Thyroid gland (tissue), 4 donors: ENCODE measurements at places on chromosomes 3 and 15. TPM values are rescaled to one million over a fixed set of nuclear protein-coding genes. Genes with fewer than 3 reads are reported as not detected.

Gene SMCO1
- not detected for total RNA-seq

Gene CD96
- total RNA-seq, result 3.5 TPM

Gene KIF7
- 8.6 TPM for total RNA-seq

Gene PP2D1
- total RNA-seq, result not detected

Gene HHATL
- 16.5 TPM for total RNA-seq

Gene C2CD4A
- total RNA-seq, result 0.22 TPM

Gene SATB1
- 59.7 TPM for total RNA-seq

DNA sequence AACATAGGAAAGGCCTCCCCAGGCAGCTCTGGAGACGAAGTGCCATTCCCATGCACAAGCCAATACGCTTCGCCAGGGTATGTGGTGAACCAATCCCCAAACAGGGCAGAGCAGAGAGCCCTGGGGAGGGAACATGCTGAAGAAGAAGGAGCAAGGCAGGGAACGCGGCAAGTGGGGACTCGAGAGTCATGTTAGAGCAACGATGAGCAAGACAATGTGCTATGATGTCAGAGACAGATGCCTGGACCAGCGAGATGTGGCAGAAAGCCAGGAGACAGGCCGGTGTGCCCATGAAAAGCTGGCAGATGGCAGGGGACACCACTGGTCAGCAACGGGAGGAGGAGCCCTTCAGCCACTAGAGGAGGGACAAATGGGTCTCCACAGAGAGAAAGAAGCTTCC, 39.6 kb downstream of the NIPA2 start:
- peaks cover 55% of the 10 kb centered on the region for H3K36me3 ChIP-seq
- H3K27ac ChIP-seq, result no peak overlapping the region
- H3K27me3 ChIP-seq, result no peaks in the 10 kb centered on the region
- no peak for DNase-seq

DNA sequence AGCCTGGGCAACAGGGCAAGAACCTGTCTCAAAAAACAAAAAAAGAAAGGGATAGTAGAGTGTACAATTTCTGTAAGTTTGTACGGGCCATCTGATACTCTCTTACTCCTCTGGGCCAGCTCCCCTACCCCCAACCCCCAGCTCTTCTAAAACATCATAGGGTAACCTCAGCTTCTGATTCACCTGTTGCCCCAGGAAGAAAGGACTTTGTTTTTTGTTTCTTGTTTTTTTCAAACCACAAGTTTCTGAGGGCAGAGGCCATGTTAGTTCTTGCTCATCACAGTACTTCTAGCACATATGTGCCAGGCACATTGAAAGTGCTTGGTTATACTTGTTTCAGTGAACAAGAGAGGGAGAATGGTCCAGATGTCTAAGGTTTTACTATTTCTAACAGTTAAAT, 20.2 kb downstream of the ATOSA start:
- no peaks in the 10 kb centered on the region for H3K36me3 ChIP-seq
- H3K4me3 ChIP-seq, result no peak overlapping the region
- no peak overlapping the region for H3K27ac ChIP-seq
- no peak for DNase-seq
- no peaks in the 10 kb centered on the region for H3K27me3 ChIP-seq

- no peaks in the 10 kb centered on the region for H3K4me1 ChIP-seq
- no peak overlapping the region for H3K27ac ChIP-seq
- H3K36me3 ChIP-seq, result no peaks in the 10 kb centered on the region
- H3K27me3 ChIP-seq, result no peaks in the 10 kb centered on the region
- no peak for DNase-seq
Measured at GRCh38 chr3:187822402-187822801, 77.1 kb upstream of the BCL6 start.

DNA sequence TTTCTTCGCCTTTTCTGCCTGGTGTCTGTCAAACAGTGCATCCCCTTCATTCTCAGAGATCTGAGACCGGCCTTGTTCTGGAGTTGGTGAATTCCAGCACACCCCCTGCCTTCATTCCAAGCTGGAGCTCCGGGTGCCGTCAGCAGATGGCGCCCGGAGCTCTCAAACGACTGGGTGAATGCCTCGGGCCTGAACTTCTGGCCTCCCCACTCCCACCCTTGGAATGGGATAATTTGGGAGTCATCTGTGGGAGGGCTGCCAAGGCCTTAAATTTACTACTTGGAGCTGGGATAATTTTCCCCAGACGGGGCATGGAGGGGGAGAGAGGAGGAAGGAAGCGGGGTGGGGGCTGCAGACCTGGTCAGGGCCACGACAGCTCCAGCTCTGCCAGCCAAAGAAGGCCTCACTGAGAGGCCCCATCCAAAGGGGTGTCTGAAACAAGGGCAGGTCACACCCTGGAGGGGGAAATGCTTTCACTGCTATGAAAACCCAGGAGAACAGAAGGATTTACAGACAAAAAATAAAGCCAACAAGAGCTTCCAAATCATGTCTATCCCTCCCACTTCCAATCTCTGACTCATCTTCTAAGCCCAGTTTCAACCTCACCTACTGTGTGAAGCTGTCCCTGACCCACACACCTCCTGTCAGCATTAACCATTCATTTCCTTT, 187.9 kb downstream of the OPA1 start:
- peaks cover 21% of the 10 kb centered on the region for H3K4me1 ChIP-seq
- no peaks in the 10 kb centered on the region for H3K36me3 ChIP-seq
- peak; percentile 75 for DNase-seq
- H3K4me3 ChIP-seq, result no peak overlapping the region
- no peaks in the 10 kb centered on the region for H3K27me3 ChIP-seq

- no peaks in the 10 kb centered on the region for H3K36me3 ChIP-seq
- no peak for DNase-seq
- H3K4me3 ChIP-seq, result no peak overlapping the region
- H3K27ac ChIP-seq, result no peak overlapping the region
- no peaks in the 10 kb centered on the region for H3K4me1 ChIP-seq
Measured at GRCh38 chr3:165513715-165514701, 317.8 kb upstream of the SLITRK3 start.

DNA sequence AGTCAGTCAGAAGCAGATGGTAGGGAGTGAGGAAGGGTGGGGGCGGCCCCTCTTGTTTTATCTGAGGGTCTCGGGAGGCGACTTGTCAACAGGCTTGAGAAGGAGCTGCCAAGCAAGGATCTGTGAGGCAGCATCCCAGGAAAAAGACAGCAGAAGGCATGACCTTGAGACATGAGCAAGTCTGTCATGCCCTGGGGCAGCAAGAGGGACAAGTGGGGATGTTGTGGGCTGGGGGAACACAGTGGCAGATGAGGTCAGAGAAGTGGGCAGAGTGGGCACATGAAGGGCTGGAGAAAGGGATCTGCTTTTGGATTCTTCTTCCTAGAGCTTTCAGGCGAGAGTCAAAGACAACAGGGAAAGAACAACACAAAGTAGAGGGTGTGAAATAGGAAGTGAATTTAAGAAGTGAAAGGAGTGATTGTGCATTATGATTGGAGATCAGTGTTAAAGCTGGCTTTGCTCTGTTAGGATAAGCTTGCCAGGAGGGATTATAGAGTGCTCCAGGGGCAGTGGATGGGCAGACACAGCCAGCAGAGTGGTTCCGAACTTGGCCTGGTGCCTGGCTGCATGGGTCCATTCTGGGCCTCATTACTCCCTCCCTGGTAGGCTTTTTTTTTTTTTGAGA, 73.3 kb downstream of the USP13 start:
- no peaks in the 10 kb centered on the region for H3K36me3 ChIP-seq
- no peak overlapping the region for H3K27ac ChIP-seq
- H3K4me1 ChIP-seq, result no peaks in the 10 kb centered on the region

GRCh38 chr3:52715714-52716305, 9.9 kb downstream of the SPCS1 start:
- H3K4me1 ChIP-seq, result no peaks in the 10 kb centered on the region
- H3K4me3 ChIP-seq, result no peak overlapping the region
- H3K27me3 ChIP-seq, result no peaks in the 10 kb centered on the region
- DNase-seq, result no peak
- H3K36me3 ChIP-seq, result no peaks in the 10 kb centered on the region

GRCh38 chr3:128297401-128298138, 144.3 kb downstream of the EEFSEC start:
- no peak overlapping the region for H3K4me3 ChIP-seq
- no peaks in the 10 kb centered on the region for H3K36me3 ChIP-seq
- DNase-seq, result peak; percentile 72
- H3K27me3 ChIP-seq, result no peaks in the 10 kb centered on the region
- no peaks in the 10 kb centered on the region for H3K4me1 ChIP-seq

GRCh38 chr15:65371976-65372786, 5.6 kb downstream of the IGDCC3 start:
- H3K4me1 ChIP-seq, result peaks cover 6% of the 10 kb centered on the region
- no peak overlapping the region for H3K27ac ChIP-seq
- no peak overlapping the region for H3K4me3 ChIP-seq

DNA sequence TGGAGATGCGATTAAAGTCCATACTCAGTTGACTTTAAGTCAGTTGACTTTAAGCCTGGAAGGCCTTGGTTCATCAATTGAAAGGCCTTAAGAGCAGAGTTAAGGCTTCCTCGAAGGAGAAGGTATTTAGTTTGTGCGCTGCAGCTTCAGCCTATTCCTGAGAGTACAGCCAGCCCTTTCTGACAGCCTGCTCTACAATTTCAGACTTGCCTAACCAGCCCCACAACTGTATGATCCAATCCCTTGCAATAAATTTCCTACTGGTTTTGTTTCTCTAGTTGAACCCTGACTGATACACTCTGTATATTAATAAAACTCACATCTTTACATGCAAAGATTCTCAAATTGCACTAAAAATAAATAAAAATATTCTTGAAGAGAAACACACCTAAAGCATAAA, 66.1 kb upstream of the RORA start:
- H3K36me3 ChIP-seq, result no peaks in the 10 kb centered on the region
- no peak overlapping the region for H3K27ac ChIP-seq
- no peak overlapping the region for H3K4me3 ChIP-seq
- no peaks in the 10 kb centered on the region for H3K27me3 ChIP-seq

DNA sequence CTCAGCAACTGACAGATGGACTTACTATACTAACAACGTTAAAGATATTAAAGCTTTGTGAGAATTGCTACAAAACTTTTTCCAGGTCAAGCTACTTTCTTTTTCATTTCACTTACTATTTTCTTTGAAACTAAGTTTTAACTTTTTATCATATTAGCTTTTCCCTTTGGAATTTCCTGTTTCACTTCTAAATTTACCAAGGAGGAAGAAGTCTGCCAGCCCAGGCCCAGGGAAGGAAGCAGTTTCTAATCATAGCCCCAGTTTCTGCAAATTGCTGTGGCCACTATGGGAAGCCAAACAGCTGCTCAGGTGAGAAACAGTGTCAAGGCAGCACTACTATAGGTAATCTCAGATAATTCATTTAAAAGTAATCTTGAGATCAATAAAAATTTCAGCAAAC, 18.4 kb downstream of the CYFIP1 start:
- no peaks in the 10 kb centered on the region for H3K36me3 ChIP-seq
- H3K27me3 ChIP-seq, result no peaks in the 10 kb centered on the region
- DNase-seq, result no peak
- peaks cover 29% of the 10 kb centered on the region for H3K4me1 ChIP-seq

DNA sequence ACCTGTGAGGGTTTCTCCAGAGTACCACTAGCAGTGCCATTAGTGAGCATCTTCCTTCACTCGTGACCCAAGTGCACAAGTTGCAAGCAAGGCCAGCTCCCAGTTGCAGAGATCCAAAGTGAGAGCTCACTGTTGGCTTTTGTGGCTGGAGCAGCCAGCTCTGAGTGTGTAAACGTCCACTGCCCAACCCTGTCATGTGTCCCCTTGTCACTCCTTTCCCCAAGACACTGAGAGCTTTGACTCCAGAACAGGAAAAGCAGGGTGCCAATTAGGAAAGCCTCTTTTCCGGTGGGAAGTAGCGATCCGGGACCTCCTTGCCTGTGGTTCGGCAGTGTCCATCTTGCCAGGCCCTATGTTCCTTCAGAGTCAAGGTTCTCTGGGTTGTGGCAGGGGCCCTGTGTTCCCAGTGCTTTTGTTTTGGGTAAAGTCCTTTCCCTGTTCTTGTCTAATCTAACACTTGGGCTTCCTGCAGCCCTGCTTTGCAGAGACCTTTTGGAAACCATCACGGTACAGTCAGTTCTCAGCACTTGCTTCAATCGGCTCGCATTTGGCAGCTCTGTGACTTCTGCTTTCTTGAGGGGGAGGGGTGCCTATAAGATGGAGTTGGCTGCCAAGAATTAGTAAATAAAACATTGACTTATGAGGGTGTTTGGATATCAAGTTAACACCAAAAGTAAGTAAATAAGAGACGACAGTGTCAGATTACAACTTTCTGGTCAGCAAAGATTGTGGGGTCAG, 90.5 kb downstream of the DNASE1L3 start:
- H3K4me1 ChIP-seq, result peaks cover 49% of the 10 kb centered on the region
- H3K4me3 ChIP-seq, result no peak overlapping the region
- no peaks in the 10 kb centered on the region for H3K27me3 ChIP-seq
- peaks cover 24% of the 10 kb centered on the region for H3K36me3 ChIP-seq

- no peaks in the 10 kb centered on the region for H3K27me3 ChIP-seq
- H3K36me3 ChIP-seq, result no peaks in the 10 kb centered on the region
- no peak overlapping the region for H3K27ac ChIP-seq
- DNase-seq, result no peak
Measured at GRCh38 chr15:57190208-57190607, 186.1 kb upstream of the CGNL1 start.

DNA sequence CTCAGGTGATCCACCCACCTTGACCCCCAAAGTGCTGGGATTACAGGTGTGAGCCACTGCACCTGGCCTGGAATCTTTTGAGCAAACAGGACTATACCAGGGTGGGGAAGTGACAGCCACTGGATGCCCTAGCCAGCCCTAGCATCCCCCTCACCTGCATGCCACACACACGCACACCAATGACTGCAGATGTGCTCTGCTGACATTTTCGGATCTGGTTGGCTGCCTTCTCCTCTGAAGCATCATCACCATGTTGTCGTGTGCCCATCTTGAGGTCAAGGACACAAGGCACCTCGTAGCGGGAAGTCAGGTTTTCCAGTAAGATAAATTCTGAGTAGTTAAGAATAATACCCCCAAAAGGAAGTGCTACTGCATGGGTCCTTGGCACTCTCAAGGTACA, 3.7 kb upstream of the NCKIPSD start:
- no peak overlapping the region for H3K27ac ChIP-seq
- H3K4me1 ChIP-seq, result peaks cover 16% of the 10 kb centered on the region

GRCh38 chr15:31200735-31201151, 99.2 kb upstream of the TRPM1 start:
- no peaks in the 10 kb centered on the region for H3K4me1 ChIP-seq
- H3K27me3 ChIP-seq, result no peaks in the 10 kb centered on the region
- H3K27ac ChIP-seq, result no peak overlapping the region
- H3K4me3 ChIP-seq, result no peak overlapping the region

- DNase-seq, result no peak
- H3K4me1 ChIP-seq, result peaks cover 79% of the 10 kb centered on the region
- H3K36me3 ChIP-seq, result peaks cover 2% of the 10 kb centered on the region
- H3K27me3 ChIP-seq, result no peaks in the 10 kb centered on the region
- H3K4me3 ChIP-seq, result no peak overlapping the region
- peak overlapping the region; percentile 41 for H3K27ac ChIP-seq
Measured at GRCh38 chr15:90394748-90395442, 6.9 kb downstream of the IQGAP1 start.

GRCh38 chr3:152518346-152518745, 249.6 kb downstream of the MBNL1 start:
- H3K4me1 ChIP-seq, result no peaks in the 10 kb centered on the region
- no peak overlapping the region for H3K27ac ChIP-seq
- no peaks in the 10 kb centered on the region for H3K27me3 ChIP-seq
- no peak overlapping the region for H3K4me3 ChIP-seq

DNA sequence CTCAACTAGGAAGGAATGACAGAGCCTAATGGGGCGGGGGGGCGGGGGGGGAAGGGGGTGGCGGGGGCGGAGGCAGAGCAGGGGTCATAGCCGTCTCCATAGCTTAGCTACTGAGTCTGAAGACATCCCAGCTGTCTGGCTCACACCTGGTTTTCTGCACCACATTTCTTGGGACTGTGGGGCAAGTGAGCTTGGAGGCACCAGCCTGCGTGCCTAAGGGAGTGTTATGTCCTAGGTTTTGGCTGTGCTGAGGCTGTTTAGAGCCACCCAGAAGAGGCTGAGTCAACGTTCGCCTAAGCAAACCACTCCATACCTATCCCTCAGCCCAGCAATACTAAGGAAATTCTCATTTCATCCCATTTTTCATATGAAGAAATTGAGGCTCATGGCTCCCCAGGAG, 1.4 kb downstream of the IL17RD start:
- H3K4me3 ChIP-seq, result peak overlapping the region; percentile 51
- peaks cover 11% of the 10 kb centered on the region for H3K4me1 ChIP-seq
